ENCODE measurements at places on chromosomes 1 and 21. TPM values are rescaled to one million over a fixed set of nuclear protein-coding genes. Genes with fewer than 3 reads are reported as not detected.
A peak's percentile ranks its signal among the peaks of the same experiment; 100 is the strongest.

DNA sequence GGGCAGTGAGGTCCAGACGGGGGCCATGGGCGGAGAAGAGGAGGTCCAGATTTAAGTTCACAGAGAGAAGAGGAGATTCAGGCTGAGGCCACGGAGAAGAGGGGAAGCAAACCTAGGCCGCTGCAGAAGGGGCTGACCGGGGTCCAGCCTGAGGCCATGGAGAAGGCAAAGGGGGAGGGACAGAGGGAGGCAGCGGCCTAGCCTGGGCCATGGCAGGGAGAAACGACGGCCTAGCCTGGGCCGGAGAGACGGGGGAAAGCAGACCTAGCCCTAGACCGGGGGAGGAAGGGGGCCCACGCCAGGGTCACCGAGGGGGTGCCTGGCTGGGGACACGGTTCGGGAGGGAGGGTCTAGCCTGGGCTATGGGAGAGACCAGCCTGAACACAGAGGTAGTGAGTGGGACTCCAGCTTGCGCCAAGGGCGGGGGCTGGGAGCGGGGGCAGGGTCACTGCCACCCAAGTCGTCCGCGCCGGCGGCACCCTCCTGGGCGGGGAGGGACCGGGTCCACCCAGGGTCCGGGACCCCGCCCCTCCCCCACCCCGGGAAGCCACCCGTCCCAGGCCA, 459 bp downstream of the CAPZB start:
- no peak for DNase-seq

- no peak for DNase-seq
These were observed 1.4 kb upstream of the HEYL start for GRCh38 chr1:39640861-39641260.

DNA sequence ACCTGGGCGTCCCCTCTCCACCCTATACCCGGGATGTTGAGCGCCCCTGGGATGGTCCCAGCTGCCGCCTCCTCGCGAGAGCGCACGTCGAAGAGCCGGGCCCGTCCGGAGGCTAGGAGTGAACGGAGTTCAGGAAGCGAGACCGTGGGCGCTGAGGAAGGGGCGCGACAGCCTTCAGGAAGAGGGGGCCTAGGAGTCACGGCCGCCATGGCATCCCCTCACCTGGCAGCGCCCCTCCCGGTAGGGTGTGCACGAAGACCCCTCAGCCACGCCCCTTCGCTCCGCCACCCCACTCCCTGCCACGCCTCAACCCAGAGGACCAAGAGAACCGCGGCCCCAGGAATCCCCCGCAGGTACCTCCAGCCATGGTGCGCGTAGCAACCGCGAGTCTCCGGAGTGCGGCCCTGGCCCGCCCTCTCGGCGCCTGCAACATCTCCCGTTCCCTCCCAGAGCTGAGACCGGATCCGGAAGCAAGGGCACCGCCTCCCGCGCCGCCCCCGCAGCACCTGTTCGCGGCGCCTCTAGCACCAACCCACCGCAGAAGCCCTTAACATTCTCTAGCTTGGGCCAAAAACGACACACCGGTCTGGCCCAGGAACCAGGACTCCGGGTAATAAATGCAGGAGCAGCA, at the start of gene TSTD1:
Gene TSTD1 (minus strand): TSS at position 442 of the 631 bp plus-strand sequence. CDS start 75 bp downstream, at position 367.
- DNase-seq: no peak

AMY2A gene
- 2.7 TPM for total RNA-seq

FMO4 gene
- total RNA-seq: 3.6 TPM

SOD1 gene
- total RNA-seq: 258 TPM

DNA sequence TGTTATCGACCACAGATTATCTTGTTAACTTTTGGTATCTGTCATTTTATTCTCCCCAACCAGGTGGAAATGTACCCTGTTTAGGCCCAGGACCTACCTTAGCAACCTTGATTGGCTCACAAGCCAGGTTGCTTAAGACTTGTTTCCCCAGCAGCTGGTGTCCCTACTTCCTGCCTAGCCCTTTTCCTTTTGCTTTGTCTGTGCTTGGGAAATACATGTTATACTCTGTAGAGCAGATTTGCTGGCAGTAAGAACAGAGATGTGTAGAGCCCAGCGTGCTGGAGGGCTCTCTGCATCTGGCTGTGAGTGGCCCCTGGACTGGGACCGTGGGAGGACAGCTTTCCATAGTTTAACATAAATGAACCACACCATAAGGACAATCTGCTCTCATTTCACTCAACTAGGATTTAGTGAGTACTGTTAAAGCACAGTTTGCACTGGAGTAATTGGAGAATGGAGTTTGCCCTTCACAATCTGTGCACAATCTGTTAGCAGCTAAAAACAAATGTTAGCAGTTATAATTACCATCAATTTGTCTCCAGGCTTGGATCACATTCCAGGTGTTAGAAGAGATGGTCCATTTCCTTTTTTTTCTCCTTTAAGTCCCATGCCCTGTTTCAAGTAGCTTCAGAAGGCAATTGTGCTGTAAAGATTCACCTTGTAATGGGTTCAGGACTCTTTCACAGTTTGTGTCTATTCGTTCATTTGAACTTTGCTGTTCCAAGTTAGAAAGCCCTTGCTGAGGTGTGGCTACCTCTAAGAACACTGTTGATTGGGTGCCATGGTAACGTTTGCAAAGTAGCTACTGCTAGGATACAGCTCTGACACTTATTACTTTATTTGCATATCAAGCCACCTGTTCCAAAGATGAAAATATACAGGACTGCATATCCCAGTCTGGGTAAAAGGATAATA, at the start of gene APOBEC4:
Gene APOBEC4 (minus strand): TSS at position 770 of the 915 bp plus-strand sequence. CDS start 4,535 bp downstream, outside the sequence.
- no peak for DNase-seq

DNA sequence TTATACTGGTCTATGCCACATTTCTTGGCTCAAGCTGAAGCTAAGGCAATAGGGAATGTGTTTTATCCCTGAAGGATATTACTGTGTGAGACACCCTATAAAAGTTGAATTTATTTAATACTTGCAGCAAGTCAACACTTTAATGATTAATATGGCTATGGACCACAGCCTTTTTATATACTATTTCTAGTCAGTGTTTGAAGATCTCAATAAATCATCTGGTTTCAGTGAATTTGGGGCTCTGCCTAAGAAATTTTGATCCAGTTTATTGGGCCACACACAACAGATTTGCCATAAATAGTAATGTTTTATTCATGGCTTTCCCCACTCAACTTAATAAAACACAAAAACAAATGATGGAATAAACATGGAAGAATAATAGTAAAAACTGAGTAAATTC, 698.3 kb downstream of the ADGRL2 start:
- DNase-seq: no peak

S100A8 gene
- total RNA-seq: 674 TPM

GRCh38 chr1:113903501-113904292, 902 bp downstream of the AP4B1 start:
- DNase-seq: no peak

LCE2C gene
- total RNA-seq: not detected

- no peak for DNase-seq
These were observed 6.5 kb upstream of the SYNC start for GRCh38 chr1:32709075-32709474.

- no peak for DNase-seq
These were observed 55.4 kb downstream of the HSF2BP start for GRCh38 chr21:43603641-43604504.

DNA sequence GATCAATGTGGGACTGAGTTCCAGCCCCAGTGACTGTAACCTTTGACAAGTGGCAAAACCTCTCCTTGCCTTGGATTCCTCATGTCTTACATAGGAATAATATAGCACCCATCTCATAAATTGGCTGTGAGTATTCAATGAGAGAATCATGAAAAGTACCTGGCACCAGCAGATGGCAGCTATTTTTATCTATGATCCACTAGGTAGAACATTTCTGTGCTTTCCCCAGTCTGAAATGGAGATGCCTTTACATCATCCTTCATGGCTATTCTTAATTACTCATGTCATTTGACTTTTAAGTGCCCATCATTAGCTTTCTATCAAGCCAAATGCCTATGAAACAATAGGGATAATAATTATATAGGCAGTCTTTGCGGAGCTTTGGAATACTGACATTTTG, 130.1 kb downstream of the TGFB2 start:
- DNase-seq: no peak

DNA sequence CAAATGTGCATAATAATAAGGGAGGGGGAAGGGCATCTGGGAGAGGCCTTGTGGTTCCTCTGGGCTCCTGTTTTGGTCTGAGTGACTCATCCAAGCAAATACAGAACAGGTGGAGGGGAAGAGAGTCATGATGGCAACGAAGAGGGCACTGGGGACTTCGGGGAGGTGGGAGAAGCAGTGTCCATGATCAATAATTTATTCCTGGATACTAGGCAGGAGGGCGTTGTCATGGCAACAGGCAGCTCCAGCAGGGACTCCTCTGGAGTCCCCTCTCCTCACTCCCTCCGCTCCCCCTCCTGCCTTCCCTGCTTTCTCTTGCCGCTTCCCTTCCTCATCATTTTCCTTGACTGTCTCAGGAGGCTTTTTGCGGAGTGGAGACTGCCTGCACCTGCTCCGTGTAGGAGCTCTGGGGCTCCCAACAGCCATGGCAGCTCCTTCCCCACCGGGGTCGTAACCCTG, 12.3 kb upstream of the NFASC start:
- peak; percentile 59 for DNase-seq

PDE9A gene
- 7.9 TPM for total RNA-seq

TEKT2 gene
- total RNA-seq: 0.35 TPM

THEM4 gene
- 14.8 TPM for total RNA-seq

- no peak for DNase-seq
These were observed 59.6 kb downstream of the CC2D1B start for GRCh38 chr1:52306227-52307006.

- no peak for DNase-seq
These were observed 1.0 kb upstream of the DIRAS3 start for GRCh38 chr1:68051475-68051874.
